ENCODE measurements at places on chromosomes 5 and 9. TPM values are rescaled to one million over a fixed set of nuclear protein-coding genes. Genes with fewer than 3 reads are reported as not detected.

The ANKRD18B gene
- total RNA-seq, result 1.3 TPM

The NCBP1 gene
- 34.8 TPM for total RNA-seq

The CCNJL gene
- 1.4 TPM for total RNA-seq

The PCDHA11 gene
- total RNA-seq, result 0.23 TPM

The AHRR gene
- 18.0 TPM for total RNA-seq

The PTGDS gene
- total RNA-seq, result 11.1 TPM

The PPIC gene
- 77.2 TPM for total RNA-seq

The COL5A1 gene
- total RNA-seq, result 659 TPM

The EGFLAM gene
- total RNA-seq, result 2.9 TPM

The ARSB gene
- 43.7 TPM for total RNA-seq

The PAIP2 gene
- total RNA-seq, result 52.1 TPM
